ENCODE measurements at places on chromosomes 3 and 15.

- DNase-seq: no peak
Observed at GRCh38 chr15:27237319-27237939, 266.4 kb downstream of the GABRG3 start.

GRCh38 chr15:61742591-61742990, 317.7 kb downstream of the VPS13C start:
- DNase-seq: no peak

DNA sequence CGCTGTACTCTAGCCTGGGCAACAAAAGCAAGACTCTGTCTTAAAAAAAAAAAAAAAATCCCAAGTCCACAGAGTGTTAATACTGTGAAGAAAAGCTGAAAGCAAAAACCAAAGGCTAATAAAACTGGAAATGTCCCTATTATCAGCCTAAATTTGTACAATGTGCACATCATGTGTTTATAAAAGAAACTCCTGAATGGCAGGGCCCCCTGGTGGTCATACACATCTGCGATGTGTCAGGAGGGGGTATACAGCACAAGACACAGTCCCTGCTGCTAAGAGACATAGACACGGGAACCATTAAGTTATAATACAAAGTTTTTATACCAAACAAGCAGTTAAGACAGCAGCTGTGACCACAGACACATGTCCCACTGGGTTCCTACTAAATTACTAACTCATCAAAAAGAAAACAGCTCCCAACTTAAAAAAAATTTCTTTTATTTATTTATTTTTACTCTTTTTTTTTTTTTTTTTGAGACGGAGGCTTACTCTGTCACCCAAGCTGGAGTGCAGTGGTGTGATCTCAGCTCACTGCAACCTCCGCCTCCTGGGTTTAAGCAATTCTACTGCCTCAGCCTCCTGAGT, 31.0 kb downstream of the IDH2 start:
- peak; percentile 68 for DNase-seq

- DNase-seq: no peak
Observed at GRCh38 chr15:56868170-56868569, 50.3 kb upstream of the TCF12 start.

GRCh38 chr3:174949523-174949922, 90.4 kb downstream of the NAALADL2 start:
- DNase-seq: no peak

DNA sequence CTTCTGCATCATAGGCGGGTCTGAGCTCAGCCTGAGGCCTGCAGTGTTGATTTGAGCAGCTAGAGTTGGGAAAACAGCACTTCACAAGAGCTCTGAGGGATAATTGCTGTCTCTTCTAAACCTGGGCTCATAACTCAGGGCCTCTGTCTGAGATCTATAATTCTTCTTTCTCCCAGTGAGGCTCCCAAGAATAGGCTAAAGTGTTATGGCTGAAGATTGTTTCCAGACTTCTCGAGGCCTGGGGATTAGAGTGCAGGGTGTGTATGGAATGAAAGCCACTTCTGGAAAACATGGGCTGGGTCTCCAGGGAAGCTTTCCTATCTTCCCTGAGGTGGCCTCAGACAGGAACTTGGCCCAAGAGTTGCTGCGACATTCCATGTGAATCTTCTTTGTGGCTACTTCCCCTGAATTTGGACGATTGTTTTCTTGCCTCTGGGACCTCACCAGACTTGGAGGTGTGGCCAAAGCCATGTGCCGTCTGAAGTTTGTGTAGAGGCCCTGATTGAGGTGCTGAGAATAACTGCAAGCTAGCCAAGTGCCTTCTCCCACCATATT, 26.5 kb downstream of the MTMR14 start:
- DNase-seq: no peak

DNA sequence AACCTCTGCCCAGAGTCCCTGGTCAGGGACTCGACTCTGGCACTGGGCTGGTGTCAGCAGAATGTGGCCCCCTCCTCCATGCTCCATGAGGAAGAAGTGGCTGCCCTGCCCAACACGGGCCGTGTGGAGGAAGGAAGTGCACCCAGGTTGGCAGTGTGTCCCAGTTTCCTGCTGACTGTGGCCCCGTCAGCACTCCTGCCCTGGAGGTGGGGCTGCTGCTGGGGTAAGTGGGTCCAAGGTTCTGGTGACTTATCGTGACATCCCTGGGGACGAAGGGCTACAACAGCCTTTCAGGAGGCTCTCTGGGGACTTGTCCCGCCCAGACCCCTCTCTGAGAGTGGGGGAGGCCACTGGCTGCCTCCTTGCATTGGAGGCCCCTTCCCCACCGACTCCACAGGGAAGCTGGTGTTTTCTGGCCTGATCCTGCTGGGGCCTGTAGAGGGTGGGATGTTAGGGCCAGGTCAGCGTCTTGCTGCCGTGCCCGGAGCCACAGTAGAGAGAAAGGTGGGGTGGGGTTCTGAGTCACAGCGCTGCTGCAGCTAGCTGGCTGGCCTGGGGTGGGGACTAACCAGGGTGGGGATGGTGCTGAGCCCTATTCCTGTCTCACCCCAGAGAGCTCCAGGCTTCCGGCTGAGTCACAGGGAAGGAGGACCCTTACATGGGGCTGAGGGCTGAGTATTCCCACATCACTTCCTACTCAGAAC, 10.5 kb downstream of the SEMA4B start:
- no peak for DNase-seq

DNA sequence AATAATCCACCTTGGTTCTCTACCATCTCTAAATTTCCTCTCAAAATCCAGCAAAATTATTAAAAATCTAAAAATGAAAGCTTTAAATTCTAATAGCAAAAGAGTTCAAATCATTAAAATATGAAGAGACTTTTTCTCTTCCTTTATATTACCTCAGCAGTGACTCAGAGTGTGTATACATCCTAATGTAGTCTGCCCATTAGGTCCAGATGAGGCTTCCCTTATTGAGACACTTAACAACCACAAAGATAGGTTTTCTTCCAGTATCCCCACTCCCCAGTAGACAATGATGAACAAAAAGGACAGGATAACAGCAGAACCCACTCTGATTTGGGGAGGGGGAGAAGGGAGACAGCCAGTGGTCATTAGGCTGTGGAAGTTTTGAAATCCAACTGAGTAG, 61.5 kb upstream of the DCBLD2 start:
- no peak for DNase-seq

GRCh38 chr3:1469248-1469647, 376.4 kb downstream of the CNTN6 start:
- DNase-seq: no peak

DNA sequence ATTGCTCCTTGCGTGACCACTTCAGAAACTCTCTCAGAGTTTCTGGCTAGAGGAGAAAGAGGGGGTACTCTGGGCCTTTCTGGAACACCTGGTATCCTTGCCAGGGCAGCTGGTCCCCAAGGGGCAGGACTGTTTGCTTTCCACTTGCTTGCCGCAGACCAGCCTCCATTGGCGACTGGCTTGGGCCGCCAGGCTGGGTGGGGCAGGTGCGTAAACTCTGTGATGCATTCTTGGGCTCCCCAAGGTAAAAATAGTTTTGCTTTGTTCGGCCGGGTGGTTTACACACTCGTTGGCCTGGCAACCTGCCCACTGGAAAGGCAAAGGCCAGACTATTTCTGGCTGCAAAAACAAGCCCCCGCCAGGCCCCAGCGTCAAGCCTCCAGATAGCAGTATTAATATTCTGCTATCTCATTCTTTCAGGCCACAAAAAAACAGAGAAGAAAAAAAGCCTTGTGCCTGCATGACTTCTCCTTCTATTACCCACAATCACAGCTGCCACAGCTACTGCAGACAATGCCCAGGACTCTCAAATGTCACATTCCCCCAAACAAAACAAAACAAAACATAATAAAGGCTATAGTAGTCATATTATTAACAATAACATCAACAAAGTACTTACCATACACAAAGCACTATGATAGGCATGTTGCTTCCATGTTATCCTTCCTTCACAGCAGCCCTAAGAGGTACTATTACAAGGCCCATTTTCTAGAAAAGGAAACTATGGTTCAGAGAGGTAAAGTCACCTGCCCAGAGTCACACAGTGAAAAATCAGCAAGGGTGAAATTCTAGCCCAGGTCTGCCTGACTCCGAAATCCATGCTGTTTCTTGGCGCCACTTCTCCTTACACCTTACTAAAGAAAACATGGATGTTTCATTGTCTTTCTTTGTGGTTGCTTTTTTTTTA, 14.0 kb upstream of the SSUH2 start:
- no peak for DNase-seq
